Stimulated activated CD8-positive, alpha-beta memory T cell treated with anti-CD3 and anti-CD28 coated beads, Interleukin-7, amount 100 ng/mL, for 48 hours (primary cell): ENCODE measurements at places on chromosomes 2 and 18.

GRCh38 chr18:13221869-13222855, 3.6 kb downstream of the LDLRAD4 start:
- DNase-seq = no peak

DNA sequence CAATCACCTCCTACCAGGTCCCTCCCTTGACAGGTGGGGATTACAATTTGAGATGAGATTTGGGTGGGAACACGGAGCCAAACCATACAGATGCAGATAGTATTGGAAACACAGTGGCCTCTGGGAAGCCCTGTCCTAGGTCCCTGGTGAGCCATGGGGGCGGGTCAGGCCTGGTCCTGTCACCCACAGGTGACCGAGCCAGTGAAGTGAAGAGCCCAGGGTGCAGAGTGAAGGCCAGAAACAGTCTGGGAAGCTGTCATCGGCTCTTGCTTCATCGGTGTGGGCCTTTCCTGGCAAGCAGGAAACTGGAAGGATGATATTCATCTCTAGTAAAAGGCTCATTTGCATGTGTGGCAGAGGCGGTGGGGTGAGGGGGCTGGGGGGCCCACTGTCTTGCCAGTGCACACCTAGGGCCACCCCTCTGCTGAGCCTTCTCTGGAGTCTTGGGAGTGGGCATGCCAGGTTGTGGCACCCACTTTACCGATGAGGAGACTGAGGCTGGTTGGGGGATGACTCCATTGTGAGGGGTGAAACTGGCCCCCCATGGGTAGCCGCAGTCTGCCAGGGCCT, 290.6 kb downstream of the NDUFA10 start:
- DNase-seq = no peak

- DNase-seq = no peak
Measured at GRCh38 chr2:162258686-162259085, 15.4 kb upstream of the FAP start.

DNA sequence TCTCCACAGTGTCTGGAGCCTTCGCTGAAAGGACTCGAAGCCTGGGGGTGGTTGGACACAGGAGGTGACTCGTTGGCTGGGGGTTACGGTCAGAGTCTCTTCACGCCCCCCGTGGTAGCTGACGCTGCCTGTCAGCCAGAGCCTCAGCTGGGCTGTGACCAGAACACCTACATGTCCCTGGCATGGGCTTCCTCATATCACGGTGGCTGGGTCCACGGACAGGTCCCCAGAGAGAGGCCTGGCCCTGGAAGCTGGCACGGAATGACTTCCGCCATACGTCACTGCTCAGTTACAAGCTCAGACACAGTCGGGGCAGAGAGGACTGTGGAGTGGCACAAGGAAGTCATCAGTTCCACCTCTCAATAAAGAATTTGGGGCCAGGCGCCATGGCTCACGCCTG, 28.5 kb downstream of the ITGB1BP1 start:
- no peak for DNase-seq

GRCh38 chr2:41764919-41765318, 282.9 kb upstream of the PKDCC start:
- no peak for DNase-seq

GRCh38 chr2:176074919-176075425, 8.8 kb downstream of the EVX2 start:
- DNase-seq = no peak

DNA sequence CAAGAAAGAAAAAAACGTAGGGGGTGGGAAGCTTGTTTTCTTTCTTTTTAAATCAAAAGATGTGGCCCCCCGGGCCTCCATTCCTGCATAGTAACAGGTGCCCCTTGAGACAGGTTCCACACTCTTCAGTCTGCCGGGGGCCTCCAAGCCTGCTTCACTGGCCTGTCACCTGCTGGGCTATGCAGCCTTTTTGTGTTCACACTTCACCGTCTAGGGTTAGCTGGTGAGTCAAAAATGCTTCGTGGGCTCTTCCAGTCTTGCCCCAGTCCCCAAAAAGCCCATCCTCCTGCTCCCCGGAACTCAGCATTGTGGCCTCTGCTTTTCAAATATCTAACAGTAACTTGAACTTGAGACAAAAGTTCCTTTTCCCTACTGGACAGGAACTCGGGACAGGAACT, 67.9 kb downstream of the POLR1A start:
- no peak for DNase-seq

- no peak for DNase-seq
Measured at GRCh38 chr2:64777841-64778240, 124.1 kb upstream of the SERTAD2 start.

- no peak for DNase-seq
Measured at GRCh38 chr2:21822505-21822904, 698.7 kb downstream of the TDRD15 start.
